ENCODE measurements at places on chromosomes 7 and 10.

DNA sequence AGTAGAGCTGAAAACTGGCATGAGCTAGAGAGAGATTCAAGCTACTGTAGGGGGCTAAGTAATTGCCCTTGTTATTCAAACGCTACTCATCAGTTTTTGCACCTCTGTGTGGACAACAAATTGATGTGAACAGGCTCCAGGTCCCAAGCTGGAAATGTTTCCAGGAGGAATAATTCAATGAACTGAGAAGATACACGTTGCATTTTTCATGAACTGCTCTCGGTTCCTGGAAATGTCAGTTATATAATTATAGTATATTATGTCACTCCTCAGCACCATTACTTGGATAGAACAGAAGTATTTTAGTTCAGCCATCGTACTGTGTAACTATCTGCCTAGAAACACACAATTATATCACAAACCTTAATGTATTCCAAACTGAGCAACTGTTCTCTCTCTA, 65.9 kb upstream of the A1CF start:
- no peaks in the 10 kb centered on the region for H3K36me3 ChIP-seq
- H3K27ac ChIP-seq, result no peak overlapping the region
- no peaks in the 10 kb centered on the region for H3K4me1 ChIP-seq

- H3K4me3 ChIP-seq, result no peak overlapping the region
- H3K36me3 ChIP-seq, result no peaks in the 10 kb centered on the region
Measured at GRCh38 chr10:5560142-5560816, 35.5 kb downstream of the CALML3 start.

DNA sequence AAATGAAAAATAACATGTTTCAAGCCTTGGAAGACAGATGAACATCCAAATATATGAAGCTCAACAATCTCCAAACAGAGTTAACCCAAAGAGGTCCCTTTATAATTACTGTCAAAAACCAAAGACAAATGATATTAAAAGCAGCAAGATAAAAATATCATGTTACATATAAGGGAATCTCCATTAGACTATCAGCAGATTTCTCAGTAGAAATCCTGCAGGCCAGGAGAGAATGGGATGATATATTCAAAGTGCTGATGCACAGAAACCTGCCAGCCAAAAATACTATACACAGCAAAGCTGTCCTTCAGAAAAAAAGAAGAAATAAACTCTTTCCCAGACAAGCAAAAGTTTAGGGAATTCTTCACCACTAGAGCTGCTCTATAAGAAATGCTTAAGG, 41.0 kb downstream of the AASS start:
- no peaks in the 10 kb centered on the region for H3K4me1 ChIP-seq
- H3K4me3 ChIP-seq, result no peak overlapping the region
- H3K27me3 ChIP-seq, result no peaks in the 10 kb centered on the region
- no peak overlapping the region for H3K27ac ChIP-seq

DNA sequence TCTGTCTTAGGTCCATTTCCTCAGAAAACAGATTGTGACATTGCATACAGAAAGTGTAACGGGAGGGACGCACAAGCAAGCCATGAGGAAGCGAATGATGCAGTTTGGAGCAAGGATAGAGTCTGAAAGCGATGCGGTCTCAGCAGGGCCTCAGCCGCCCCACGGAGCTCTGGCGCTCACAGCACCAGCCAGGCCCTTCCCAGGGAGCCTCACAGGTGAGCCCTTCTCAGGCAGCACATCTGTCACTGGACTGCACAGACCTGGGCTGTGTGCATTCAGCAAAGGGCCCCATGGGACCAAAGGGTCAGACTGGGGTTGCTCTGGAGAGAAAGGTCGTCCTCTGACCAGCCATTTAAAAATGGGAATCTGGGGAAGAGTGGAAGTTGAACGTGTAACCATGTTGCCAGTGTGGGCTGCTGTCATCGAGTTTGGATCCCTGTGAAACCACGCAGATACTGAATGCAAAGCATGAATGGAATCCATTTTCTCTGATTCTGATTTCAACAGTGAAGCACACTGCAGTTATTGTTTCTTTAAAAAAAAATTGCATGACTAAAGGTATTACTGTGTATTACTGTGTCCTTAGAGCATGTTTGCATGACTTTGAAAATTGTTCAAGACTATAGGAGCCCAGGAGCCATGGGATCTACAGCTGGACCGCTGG, 350.0 kb upstream of the AKR1E2 start:
- peaks cover 7% of the 10 kb centered on the region for H3K27me3 ChIP-seq
- no peaks in the 10 kb centered on the region for H3K4me1 ChIP-seq
- no peak overlapping the region for H3K4me3 ChIP-seq

- DNase-seq, result no peak
- H3K27ac ChIP-seq, result no peak overlapping the region
Measured at GRCh38 chr7:144729226-144729625, 106.6 kb downstream of the TPK1 start.

DNA sequence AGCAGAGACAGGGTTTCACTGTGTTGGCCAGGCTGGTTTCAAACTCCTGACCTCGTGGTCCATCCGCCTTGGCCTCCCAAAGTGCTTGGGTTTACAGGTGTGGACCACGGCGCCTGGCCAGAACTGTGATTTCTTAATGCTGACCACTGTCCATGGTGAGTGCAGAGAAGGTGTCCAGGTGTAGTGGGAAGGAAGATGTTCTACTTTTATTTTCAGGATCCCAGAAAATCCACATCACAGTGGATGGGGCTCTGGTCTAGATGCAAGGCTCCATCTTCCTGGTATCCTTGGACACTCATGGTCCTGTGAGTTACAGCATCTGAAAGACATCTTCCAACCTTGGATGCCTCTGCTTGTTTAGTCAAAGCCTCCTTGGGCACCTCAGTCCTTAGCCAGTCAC, 92.7 kb downstream of the CCDC3 start:
- H3K4me3 ChIP-seq, result no peak overlapping the region
- H3K27ac ChIP-seq, result no peak overlapping the region
- no peaks in the 10 kb centered on the region for H3K4me1 ChIP-seq

GRCh38 chr7:2814946-2815874, 28.9 kb downstream of the GNA12 start:
- no peak for DNase-seq
- H3K27ac ChIP-seq, result peak overlapping the region; percentile 4
- no peak overlapping the region for H3K4me3 ChIP-seq
- peaks cover 82% of the 10 kb centered on the region for H3K4me1 ChIP-seq

GRCh38 chr10:3339531-3339950, 167.0 kb upstream of the PITRM1 start:
- H3K36me3 ChIP-seq, result no peaks in the 10 kb centered on the region
- no peaks in the 10 kb centered on the region for H3K4me1 ChIP-seq
- H3K27me3 ChIP-seq, result no peaks in the 10 kb centered on the region
- no peak overlapping the region for H3K4me3 ChIP-seq

GRCh38 chr7:3207387-3207902, 93.6 kb upstream of the SDK1 start:
- H3K36me3 ChIP-seq, result no peaks in the 10 kb centered on the region
- H3K27me3 ChIP-seq, result no peaks in the 10 kb centered on the region
- no peak overlapping the region for H3K4me3 ChIP-seq
- no peak overlapping the region for H3K27ac ChIP-seq
- no peak for DNase-seq

- peaks cover 9% of the 10 kb centered on the region for H3K4me1 ChIP-seq
- DNase-seq, result no peak
- no peaks in the 10 kb centered on the region for H3K36me3 ChIP-seq
- no peaks in the 10 kb centered on the region for H3K27me3 ChIP-seq
- no peak overlapping the region for H3K27ac ChIP-seq
Measured at GRCh38 chr7:6725003-6725402, 18.3 kb upstream of the ZNF12 start.

- no peaks in the 10 kb centered on the region for H3K36me3 ChIP-seq
- DNase-seq, result no peak
- no peak overlapping the region for H3K27ac ChIP-seq
- H3K4me1 ChIP-seq, result no peaks in the 10 kb centered on the region
Measured at GRCh38 chr7:48992816-48993215, 68.5 kb downstream of the CDC14C start.
